NCI-H345 (cell line): ENCODE measurements at places on chromosomes 1 and 21.

- peak; percentile 20 for DNase-seq
Observed at GRCh38 chr1:86938450-86938849, 24.0 kb downstream of the HS2ST1 start.

GRCh38 chr1:96931136-96931535, 209.6 kb downstream of the PTBP2 start:
- no peak for DNase-seq

- no peak for DNase-seq
Observed at GRCh38 chr1:2894381-2895041, 93.0 kb upstream of the TTC34 start.

GRCh38 chr1:222048094-222048595, 306.3 kb upstream of the DUSP10 start:
- DNase-seq: no peak

- no peak for DNase-seq
Observed at GRCh38 chr1:72178266-72178665, 104.1 kb downstream of the NEGR1 start.

GRCh38 chr1:171898941-171899340, 57.6 kb downstream of the DNM3 start:
- DNase-seq: peak; percentile 74

GRCh38 chr1:226134170-226135058, 52.1 kb downstream of the ACBD3 start:
- no peak for DNase-seq

GRCh38 chr1:40495315-40495903, 13.2 kb upstream of the EXO5 start:
- DNase-seq: no peak

- DNase-seq: no peak
Observed at GRCh38 chr1:111286912-111287311, 3.7 kb upstream of the CHIA start.

GRCh38 chr1:208090388-208091301, 153.5 kb downstream of the PLXNA2 start:
- no peak for DNase-seq

DNA sequence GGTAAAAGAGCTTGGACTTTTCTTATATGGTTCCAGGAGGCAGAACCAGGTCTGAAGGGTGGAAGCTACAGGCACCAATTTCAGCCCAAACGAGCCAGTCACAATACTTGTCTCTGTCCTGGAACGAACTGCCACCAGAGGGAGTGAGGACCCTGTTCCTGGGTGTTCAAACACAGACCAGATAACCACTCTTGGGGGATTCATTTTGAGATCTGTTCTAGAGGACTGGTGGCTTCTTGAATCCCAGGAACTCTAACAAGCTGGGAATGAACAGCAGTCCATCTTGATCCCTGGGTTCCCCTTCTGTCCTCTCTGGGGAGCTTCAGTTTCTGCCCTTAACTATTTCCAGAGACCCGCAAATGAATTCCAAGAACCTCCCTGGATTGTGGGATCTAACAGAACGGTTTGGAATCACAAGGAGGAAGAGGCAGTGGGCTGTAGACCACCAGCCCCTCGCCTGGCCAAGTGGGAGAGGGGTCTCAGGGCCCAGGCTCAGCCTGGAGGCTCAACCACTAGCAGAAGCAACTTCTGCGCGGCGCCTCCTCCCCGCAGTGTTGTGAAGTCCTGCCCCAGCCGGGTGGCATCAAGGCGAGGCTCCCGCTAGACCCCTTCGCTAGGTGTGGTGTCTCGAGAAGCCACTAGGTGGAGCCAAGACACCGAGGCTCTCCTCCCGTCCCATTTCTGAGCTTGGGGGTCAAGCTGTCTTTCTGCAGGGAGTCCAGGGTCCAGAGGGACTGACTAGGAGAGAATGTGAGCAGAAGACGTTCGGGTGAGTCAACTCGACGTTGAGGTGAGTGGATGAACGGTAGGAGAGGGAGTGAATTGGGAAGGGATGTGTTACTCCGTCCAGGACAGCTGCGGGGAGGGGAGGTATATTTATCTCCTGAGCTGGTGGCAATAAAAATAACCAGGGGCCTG, 12.1 kb upstream of the NES start:
- peak; percentile 79 for DNase-seq

GRCh38 chr21:24895885-24896734, 711.2 kb downstream of the MRPL39 start:
- peak; percentile 9 for DNase-seq

DNA sequence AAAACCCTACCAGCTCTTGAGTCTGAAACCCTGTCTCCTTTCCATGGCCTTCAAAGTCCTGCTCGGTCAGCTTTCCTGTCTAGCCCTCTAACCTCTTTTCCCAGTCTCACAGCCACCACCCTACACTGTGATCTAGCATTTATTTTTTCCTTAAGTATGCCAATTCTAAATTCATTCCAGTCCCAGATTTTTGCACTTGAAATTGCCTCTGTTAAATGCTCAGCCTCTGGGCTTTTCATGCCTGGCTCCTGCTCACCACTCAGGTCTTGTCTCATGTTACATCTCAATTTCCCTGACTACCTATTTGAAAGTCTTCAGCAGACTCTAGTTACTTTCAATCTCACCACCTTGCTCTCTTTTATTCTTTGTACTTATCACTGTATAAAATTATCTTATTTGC, 176.2 kb downstream of the ADGRL4 start:
- DNase-seq: no peak

DNA sequence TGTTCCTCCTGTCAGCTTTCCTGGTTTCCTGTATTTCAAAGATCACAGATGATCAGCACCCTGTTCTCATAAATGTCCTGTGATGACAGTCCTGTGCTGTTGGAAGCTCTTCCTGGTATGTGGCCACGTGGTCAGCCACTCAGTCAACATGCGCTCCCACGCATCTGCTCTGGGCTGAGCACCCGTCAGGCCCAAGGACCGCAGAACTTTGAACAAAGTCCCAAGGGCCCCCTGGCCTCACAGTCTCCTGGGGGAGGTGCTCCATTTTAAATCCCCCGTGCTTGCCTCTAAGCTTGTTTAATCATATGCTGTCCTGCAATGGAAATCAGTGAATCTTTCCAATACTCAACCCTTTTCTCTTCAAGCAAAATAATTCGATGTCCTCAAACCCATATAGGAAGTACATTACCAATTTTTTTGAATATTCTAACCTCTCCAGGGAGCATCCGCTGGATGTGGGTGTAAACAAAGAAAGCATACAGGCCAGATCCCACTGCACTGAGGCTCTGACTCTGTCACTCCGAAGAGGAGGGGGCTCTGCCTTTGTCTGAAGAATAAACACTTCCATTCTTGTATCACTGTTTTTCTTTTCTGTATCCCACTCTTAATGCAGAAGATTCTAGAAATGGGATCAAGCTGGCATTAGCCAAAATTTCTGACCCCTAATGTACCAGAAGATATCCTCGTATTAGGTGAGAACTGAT, 250.3 kb downstream of the SDCCAG8 start:
- DNase-seq: no peak

DNA sequence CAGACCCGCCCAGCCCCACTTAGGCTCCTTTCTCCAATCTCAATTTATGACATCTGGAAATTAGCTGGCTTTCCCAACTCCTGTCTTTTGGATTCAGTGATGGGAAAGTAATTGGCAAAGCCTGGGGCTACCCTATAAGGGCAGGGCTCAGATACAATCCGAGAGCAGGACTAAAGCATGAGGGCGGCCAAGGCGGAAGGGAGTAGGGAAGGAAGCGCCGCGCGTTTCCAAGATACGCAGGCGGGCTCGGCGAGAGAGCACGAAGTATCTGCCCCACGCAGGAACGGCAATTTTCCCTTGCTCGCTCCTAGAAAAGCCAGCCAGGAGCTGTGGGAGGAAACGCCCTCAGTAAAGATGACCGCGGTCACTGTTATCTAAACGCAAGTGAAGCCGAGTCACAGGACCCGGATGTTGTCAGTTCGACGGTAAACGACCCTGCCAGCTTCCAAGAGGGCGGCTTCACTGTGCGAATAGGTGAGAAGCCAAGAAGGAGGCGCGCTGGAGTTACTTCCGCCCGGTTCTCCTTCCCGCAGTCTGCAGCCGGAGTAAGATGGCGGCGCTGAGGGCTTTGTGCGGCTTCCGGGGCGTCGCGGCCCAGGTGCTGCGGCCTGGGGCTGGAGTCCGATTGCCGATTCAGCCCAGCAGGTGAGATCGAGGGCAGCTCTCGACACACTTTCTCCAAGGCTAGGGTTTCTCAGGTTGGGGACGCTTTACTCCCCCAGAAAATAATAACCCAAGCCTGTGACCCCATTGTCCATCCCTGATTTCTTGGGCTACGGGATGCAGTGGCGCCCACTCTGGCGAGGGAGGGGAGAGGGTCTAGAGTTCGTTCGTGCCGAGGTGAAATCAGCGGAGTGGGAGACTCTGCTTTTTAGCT, at the start of gene NDUFS2:
NDUFS2 (plus strand) TSS at position 532 of the 877 bp plus-strand sequence; CDS start at position 551, 19 bp downstream.
- peak; percentile 99 for DNase-seq

DNA sequence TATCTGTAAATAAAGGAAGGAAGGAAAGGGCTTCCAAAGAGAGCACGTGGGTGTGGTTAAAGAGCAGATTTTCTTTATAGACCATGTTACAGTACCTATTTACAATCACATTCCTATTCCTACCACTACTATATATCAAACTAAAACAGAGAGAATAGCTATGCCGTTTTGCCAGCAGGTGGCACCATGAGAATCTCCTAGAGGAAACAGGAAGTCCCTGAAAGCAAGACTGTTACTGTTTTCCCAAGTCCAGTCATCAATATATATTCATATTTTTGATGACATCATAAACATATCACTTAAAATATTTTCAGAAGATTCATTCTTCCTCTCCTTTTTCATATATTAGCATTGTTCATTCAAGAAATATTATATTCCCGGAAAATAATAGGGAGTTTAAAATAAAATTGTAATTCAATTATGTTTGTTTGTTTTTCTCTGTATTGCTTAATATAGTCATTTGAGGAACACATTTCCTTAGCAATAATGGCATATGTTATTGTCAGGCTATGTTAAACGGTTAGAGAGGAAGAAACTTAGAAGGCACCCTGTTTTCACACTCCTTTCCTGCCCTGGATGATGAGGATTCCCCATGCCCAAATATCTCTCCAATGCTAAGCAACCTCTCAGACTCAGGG, 6.6 kb downstream of the CCDC190 start:
- peak; percentile 66 for DNase-seq

DNA sequence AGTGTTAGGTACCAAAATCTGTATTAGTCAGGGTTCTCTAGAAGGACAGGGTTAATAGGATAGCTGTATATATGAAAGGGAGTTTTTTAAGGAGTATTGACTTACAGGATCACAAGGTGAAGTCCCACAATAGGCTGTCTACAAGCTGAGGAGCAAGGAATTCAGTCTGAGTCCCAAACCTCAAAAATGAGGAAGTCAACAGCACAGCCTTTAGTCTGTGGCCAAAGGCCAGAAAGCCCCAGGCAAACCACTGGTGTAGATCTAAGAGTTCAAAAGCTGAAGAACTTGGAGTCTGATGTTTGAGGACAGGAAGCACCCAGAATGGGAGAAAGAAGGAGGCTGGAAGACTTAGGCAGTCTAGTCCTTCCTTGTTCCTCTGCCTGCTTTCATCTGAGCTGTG, 487.5 kb upstream of the CHRM3 start:
- DNase-seq: no peak

- peak; percentile 77 for DNase-seq
Observed at GRCh38 chr1:50275566-50275965, 147.7 kb downstream of the DMRTA2 start.

- no peak for DNase-seq
Observed at GRCh38 chr1:183580281-183580682, 10.0 kb downstream of the NCF2 start.

DNA sequence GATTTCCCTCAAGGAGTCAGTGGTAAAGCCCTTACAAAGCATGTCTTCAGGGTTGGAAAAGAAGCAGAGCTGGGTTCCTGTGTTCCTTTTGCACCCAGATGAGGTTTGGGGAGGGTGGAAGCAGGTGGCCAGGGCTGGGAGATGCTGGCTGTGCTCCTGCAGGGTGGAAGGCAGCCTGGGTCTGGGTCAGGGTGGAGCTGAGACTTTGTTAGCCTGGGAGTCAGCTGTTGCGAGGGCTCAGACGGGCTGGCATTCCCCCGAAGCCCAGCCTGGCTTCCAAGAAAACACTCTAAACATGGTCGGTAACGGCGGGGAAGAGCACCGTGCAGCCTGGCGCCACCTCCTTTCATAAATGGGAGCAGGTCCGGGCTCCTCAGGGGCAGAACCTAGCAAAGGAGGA, 43.7 kb upstream of the EPS8L3 start:
- DNase-seq: no peak

- DNase-seq: no peak
Observed at GRCh38 chr1:68229650-68230483, 2.5 kb downstream of the WLS start.

GRCh38 chr1:28507646-28508434, 2.0 kb downstream of the RCC1 start:
- no peak for DNase-seq

GRCh38 chr1:221663321-221663720, 78.6 kb downstream of the DUSP10 start:
- no peak for DNase-seq

DNA sequence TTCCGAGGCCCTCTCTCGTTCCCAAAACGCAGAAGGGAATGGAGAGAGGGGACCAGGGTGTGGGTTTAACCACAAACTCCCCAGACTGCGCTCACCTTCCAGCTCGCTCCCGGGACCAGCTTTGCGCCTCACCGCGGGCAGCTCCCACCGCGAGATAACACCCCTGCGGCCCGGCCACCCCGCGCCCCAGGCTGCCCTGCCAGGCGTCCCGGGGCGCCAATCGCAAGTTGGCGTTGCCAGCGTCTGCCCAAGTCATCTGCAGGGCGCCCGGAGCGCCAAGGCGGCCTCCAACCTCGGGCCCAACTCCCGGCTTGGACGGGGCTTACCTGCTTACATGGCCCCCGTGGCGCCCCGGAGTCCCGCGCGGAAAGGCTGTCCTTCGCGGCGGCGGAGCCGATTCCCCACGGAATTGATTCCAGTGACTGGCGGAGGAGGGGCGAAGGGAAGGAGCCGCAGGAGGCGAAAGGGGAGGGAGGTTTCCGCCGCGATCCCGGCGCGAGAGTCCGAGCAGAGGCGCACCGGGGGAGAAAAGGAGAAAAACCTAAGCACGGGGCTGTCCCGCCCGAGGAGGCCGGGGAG, 456 bp downstream of the PTPN14 start:
- DNase-seq: peak; percentile 28

DNA sequence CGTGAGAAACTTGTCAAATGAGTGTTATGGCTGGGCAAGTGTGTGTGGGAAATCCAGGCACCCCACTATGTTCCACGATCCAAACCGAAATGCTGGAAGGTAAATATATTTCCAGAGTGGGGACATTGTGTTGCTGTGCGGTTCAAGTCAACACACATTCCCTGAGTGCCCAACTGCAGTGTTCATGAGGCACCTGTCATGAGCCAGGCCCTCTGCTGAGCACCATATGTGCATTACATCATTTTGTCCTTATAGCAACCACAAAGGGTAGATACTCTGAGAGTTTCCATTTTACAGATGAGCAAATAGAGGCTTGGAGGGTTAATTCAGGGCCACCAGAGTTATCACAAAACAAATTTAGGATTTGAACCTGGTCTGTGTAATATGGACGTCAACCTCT, 59.9 kb upstream of the SOD1 start:
- no peak for DNase-seq

DNA sequence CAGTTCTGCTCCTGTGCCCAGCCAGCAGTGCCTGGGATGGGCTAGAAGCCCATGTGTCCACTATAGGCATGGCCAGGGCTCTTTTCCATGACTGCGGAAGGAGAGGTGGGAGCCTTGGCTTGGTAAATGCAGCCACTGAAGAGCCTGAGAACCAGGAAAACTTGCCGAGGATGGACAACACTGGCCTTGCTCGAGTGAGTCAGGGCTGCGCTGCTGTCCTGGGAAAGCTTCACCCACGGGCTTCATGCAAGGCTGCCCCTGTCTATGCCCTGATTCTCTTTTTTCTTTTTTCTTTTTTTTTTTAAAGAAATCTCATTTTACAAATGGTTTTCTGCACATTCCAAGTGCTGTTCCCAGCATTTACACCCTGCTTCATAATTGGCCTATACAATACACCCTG, 156.5 kb downstream of the CAMTA1 start:
- no peak for DNase-seq
